ENCODE measurements at places on chromosomes 12 and 14.

- DNase-seq, result no peak
These were observed 326.1 kb downstream of the FSCB start for GRCh38 chr14:44180975-44181374.

GRCh38 chr14:62674563-62675237, 370.6 kb downstream of the KCNH5 start:
- no peak for DNase-seq

DNA sequence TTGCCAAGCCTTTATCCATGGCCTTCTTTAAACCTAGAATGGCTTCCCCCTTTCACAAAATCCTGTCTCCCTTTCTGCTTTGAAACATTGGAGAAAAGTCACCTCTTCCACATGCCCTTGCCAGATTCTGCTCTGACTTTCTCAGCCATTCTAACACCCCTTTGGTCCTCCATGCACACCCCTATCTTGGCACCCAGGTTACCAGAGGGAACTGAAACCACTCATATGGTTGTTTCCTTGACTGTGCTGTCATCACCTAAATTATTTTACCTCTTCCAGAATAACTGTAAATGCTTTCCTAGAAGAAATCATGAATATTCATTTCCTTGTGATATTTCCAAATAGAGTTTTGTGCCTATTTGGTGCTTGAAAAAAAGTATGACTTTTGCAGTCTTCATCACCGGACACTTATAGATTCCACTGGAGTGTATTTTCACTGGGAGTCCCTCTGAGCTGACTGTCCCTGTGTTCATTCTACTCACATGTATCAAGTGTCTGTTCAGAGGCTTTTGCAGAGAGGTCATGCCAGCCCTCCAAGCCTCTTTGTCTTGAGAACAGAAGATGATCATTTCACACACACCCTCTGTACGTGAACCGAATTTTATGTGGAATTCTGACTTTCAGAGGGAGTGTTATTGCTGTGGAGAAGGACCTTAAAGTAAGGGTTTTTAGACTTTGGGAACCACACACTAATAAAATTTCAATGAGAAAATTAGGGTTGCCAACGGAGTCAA, 74.1 kb downstream of the PLXNC1 start:
- DNase-seq, result no peak

GRCh38 chr12:47273191-47273626, 193.4 kb upstream of the AMIGO2 start:
- DNase-seq, result no peak

DNA sequence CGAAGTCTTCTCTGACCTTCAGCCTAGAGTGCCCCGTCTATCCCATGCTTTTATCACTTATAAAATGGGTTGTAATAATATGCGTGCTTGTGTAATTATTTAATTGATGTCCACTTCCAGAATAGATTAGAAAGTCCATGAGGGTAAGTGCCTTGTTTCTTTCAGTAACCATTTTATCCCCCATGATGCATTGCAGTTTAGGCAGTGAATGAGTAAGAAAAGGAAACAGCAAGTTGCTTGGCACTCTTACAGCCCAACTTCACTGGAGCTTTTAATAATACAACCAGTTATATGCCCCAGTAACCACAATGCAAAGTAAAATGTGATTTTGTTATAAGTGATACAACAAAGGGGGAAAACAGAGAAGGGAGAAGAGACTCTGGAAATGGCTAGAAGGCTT, 287.3 kb downstream of the MED13L start:
- no peak for DNase-seq

GRCh38 chr12:53978477-53979356, 4.0 kb upstream of the HOTAIR start:
- no peak for DNase-seq

DNA sequence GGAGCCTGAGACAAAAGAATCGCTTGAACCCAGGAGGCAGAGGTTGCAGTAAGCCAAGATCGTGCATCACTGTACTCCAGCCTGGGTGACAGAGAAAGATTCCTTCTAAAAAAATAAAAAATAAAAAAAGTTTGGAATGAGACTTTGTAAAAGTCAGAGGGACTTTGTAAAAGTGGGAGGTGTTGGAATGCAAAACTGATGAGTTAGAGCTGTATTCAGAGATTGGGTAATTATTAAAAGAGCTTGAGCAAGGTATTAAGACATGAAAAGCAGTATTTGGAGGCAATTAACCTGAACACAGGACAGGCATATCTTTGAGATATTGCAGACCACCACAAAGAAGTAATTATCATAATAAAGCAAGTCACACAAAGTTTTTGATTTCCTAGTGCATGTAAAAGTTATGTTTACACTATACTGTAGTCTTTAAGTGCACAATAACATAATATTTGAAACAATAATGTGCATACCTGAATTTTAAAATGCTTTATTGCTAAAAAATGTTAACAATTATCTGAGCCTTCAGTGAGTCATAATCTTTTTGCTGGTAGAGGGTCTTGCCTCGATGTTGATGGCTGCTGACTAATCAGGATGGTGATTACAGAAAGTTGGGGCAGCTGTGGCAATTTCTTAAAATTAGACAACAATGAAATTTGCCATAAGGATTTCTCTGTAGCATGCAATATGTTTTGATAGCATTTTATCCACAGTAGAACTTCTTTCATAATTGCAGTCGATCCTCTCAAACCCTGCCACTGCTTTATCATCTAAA, 33.1 kb downstream of the PHLDA1 start:
- no peak for DNase-seq

DNA sequence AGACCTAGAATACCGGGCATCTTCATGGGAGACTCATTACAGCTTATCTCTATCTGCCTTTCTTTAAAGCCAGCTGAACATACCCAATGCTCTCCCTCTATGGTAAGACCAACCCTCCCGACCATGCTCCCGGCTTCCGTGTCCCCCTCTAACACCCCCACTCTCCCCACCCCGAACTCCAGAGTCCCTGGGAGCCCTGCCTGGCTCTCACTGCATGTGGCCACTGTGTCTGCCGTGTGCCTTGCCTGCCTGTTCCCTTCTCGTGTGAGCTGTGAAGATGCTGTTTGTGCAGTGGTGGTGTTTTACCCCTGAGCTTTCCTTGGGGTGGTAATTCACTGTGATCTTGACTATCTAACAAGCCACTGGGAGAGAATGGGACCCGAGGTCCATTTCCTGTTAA, 146.4 kb upstream of the FKBP4 start:
- no peak for DNase-seq

- DNase-seq, result no peak
These were observed 42.7 kb downstream of the CDC42BPB start for GRCh38 chr14:103014466-103015228.

DNA sequence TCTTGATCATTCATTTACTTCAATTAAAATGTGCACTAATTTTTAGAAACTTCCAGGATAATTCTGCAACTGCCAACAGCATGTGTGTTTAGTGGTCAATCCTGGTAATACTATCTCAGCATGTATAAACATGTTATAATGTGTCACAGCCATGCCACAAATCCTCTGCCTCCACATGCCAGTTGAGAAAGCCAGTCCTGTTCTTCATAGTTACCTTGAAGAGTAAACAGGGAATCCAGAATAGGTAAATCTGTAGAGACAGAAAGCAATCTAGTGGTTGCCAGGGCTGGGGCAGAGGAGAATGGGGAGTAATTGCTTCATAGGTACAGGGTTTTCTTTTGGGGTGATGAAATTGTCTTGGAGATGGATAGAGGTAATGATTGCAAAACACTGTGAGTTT, 85.9 kb downstream of the ARMH4 start:
- DNase-seq, result no peak

GRCh38 chr12:48979602-48980388, 1.7 kb downstream of the WNT1 start:
- no peak for DNase-seq

DNA sequence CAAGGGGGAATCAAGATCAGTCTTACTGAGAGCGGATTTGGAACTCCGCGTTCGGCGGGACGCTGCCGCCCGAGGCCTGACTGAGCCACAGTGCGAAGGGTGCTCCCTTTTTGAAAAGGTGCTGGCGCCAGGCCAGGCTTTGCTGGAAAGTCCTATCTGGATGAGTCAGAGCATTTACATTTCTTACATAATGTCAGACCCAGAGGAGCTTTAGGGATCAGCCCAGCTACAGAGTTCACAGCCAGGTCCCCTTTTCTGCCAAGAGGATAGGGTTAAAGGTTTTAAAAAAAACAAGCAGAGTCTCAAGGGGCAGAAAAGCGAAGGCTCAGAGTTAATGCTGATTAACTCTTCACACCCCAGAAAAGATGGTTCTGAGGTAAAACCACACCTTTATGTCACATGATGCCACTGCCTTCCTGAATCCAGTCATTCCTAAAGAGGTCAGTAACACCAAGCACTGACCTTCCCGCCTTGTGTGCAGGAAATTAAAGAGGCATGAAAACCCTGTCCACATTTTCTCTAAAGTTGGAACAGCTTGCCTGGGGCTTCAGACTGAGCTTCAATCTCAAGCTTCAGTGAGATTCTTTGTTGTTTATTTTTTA, 11.7 kb upstream of the FBXL14 start:
- no peak for DNase-seq

- DNase-seq, result no peak
These were observed 1.3 kb downstream of the AHSA1 start for GRCh38 chr14:77459072-77459723.

GRCh38 chr12:67161322-67161918, 107.7 kb upstream of the CAND1 start:
- no peak for DNase-seq

DNA sequence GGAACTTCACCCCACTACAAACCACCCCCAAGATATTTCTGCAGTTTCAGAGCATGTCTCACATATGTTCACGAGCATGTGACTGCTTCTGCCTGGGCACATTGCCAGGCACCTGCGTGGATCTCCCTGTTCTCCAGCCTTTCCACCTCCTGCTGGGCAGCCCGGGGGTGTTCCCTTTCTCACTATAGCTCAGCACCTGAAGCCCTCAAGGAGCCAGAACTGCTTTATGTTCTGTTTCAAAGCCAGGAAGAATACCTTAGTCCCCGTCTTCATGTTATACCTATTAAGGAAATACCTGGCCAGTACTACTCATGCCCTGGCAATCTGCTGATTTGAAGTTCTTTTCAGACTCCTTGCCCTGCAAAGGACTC, 4.2 kb upstream of the FGF6 start:
- no peak for DNase-seq

DNA sequence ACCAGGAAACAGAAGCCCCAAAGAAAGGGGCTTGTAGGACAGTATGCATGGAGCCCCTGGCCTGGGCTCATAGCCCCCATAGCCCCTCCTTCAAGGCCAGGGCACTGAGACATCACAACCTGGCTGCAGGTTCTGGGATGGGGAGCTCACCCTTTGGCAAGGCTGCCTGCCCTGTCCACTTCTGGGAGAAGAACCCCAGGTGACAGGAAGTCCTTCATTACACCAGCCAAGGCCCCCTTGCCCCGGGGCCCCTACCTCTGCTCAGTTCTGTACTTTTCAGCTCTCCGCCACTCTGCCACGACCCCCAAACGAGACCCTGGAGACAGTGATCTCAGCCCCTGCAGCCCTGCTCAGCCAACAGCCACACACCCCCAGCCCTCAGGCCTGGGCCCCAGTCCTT, 223.2 kb upstream of the RTL1 start:
- DNase-seq, result no peak

- DNase-seq, result no peak
These were observed 16.0 kb downstream of the LRRK2 start for GRCh38 chr12:40240779-40241178.

GRCh38 chr12:76047060-76047459, 15.5 kb upstream of the PHLDA1 start:
- no peak for DNase-seq

DNA sequence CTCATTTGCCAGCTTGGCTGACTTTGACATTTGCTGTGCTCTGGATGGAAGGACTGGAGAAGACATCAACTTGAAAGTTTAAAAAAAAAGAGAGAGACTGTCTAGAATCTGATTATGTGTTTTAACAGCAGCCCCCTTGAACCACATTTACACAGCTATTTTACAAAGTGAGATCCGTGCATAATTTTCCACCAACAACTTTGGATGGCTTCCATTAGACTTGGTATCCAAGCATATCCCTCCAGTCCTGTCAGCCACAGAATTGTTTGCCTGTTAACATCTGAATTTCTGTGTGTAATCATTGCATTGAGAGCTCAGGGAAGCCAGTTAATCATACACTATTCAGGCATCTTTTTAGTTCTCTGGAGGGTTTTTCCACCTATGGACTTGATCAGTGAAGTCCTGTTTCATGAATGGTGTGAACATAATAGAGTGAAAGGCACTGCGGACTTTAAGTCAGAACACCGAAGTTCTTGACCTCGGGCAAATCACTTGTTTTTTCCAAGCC, 93.7 kb downstream of the SAMD4A start:
- no peak for DNase-seq

- no peak for DNase-seq
These were observed 40.9 kb upstream of the MBIP start for GRCh38 chr14:36361210-36361853.

GRCh38 chr12:118098911-118099671, 4.7 kb downstream of the VSIG10 start:
- no peak for DNase-seq

Data from GM19239 (cell line).